ENCODE measurements at places on chromosomes 4 and X.

GRCh38 chr4:76554630-76555029, 119.6 kb downstream of the SHROOM3 start:
- no peaks in the 10 kb centered on the region for H3K36me3 ChIP-seq
- no peak overlapping the region for H3K27ac ChIP-seq
- peaks cover 17% of the 10 kb centered on the region for H3K4me1 ChIP-seq
- H3K4me3 ChIP-seq, result no peak overlapping the region
- DNase-seq, result no peak

DNA sequence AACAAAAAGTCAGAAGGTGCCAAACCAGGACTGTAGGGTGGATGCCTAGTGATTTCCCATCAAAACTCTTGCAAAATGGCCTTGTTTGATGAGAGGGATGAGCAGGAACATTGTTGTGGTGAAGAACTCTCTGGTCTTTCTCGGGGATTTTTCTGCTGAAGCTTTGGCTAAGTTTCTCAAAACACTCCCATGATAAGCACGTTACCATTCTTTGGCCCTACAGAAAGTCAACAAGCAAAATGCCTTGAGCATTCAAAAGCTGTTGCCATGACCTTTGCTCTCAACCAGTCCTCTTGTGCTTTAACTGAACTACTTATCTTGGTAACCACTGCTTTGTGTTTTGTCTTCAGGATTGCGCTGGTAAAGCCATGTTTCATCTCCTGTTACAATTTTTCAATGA, 3.0 kb upstream of the SEC31A start:
- no peaks in the 10 kb centered on the region for H3K36me3 ChIP-seq
- H3K4me1 ChIP-seq, result peaks cover 20% of the 10 kb centered on the region
- DNase-seq, result no peak
- H3K4me3 ChIP-seq, result no peak overlapping the region
- no peak overlapping the region for H3K27ac ChIP-seq

DNA sequence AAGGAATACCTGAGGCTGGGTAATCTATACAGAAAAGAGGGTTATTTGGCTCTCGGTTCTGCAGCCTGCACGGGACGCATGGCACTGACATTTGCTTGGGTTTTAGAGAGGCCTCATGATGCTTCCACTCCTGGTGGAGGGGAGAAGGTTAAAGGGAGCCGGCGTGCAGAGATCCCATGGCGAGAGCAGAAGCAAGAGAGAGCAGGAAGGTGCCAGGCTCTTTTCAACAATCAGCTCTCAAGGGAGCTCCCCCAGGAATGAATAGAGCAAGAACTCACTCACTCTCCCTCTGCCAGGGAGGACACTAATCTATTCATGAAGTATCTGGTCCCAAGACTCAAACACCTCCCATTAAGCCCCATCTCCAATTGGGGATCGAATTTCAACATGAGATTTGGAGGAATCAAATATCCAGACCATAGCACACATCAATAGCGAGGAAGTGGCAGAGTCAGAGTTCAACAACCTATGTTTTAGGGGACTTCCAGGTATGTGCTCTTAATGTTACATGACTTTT, 109.8 kb downstream of the SORBS2 start:
- H3K4me3 ChIP-seq, result peak overlapping the region; percentile 15
- H3K36me3 ChIP-seq, result peaks cover 6% of the 10 kb centered on the region
- H3K27ac ChIP-seq, result peak overlapping the region; percentile 38
- DNase-seq, result no peak
- H3K27me3 ChIP-seq, result no peaks in the 10 kb centered on the region
- peaks cover 26% of the 10 kb centered on the region for H3K4me1 ChIP-seq

DNA sequence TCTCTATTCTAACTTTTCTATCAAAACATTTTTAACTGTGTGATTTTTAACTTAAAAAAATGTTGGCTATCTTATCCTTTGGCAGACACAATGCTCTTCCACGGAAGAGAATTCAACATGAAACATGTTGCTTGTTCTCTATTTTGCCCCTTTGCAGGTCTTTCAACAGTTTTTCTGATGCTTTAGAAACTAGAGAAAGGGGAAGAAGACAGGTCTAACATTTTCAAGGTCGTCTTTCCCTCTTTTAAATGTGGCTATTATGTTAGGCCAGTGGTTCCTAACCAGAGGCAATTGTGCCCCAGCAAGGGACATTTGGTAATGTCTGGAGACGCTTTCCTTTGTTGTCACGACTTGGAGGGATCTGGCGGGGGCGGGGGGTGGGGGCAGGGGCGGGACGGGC, 95.0 kb downstream of the SH3KBP1 start:
- H3K27ac ChIP-seq, result no peak overlapping the region
- H3K36me3 ChIP-seq, result no peaks in the 10 kb centered on the region
- no peaks in the 10 kb centered on the region for H3K27me3 ChIP-seq
- no peak overlapping the region for H3K4me3 ChIP-seq

- H3K36me3 ChIP-seq, result no peaks in the 10 kb centered on the region
- H3K27me3 ChIP-seq, result no peaks in the 10 kb centered on the region
- no peaks in the 10 kb centered on the region for H3K4me1 ChIP-seq
- no peak overlapping the region for H3K27ac ChIP-seq
- no peak for DNase-seq
These were observed 21.8 kb upstream of the TLL1 start for GRCh38 chr4:165851256-165851655.
